ENCODE measurements at places on chromosomes 6 and 20. TPM values are rescaled to one million over a fixed set of nuclear protein-coding genes. Genes with fewer than 3 reads are reported as not detected.

The MOCS1 gene
- polyA plus RNA-seq = 6.9 TPM

The CDH4 gene
- polyA plus RNA-seq = 0.27 TPM

The WFDC5 gene
- not detected for polyA plus RNA-seq

The PHACTR3 gene
- 1.5 TPM for polyA plus RNA-seq

The HRH3 gene
- 0.04 TPM for polyA plus RNA-seq

The PPIL1 gene
- polyA plus RNA-seq = 9.7 TPM

The MEI4 gene
- polyA plus RNA-seq = 0.30 TPM

The ETV7 gene
- 2.2 TPM for polyA plus RNA-seq

The TRMT6 gene
- 9.7 TPM for polyA plus RNA-seq

The SLC17A2 gene
- polyA plus RNA-seq = not detected

The HLA-DMB gene
- polyA plus RNA-seq = 6.2 TPM

The KIAA0408 gene
- polyA plus RNA-seq = 4.9 TPM

The FAM83C gene
- not detected for polyA plus RNA-seq

The PTK6 gene
- polyA plus RNA-seq = 0.91 TPM

The SAMD3 gene
- polyA plus RNA-seq = 5.9 TPM

The MOG gene
- not detected for polyA plus RNA-seq
